ENCODE measurements at places on chromosomes 11 and 22.

- DNase-seq, result no peak
Measured at GRCh38 chr22:44107340-44107739, 73.4 kb upstream of the PARVG start.

- no peak for DNase-seq
Measured at GRCh38 chr22:29328055-29328454, 12.6 kb upstream of the RASL10A start.

DNA sequence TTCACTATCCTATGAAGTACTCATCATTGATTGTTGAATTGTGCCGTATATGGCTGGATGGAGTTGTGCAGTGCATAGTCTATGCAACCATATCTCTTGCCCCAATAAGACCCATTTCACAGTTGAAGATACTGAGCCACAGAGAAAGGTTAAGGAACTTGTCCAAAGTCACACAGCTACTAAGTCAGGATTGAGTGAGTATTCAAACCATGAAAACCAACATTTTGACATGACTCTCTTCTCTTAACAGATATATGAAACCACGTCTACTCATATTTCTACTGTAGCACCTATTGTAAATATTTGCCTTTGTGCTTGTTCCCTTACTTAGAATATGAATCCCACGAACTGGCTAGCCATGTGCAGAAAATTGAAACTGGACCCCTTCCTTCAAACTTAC, 58.1 kb downstream of the MAML2 start:
- no peak for DNase-seq

- DNase-seq, result peak; percentile 46
Measured at GRCh38 chr11:2269601-2270321, 627 bp downstream of the ASCL2 start.

- DNase-seq, result no peak
Measured at GRCh38 chr11:117159892-117160291, 15.8 kb downstream of the PAFAH1B2 start.

DNA sequence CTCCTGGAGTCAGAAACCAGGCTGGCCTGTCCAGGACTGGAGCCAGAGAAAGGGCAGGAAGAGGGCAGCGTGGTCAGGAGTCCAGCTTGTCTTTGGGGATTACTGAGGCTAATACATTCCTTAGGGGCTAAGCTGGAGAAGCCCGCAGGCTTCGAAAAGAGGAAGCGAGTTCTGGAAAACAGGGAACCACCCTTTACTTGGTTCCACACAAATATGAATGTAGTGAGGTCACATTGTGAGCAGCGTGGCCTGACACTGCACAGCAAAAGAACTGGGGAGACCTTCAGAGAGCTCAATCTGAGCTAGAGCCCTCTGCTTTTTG, 132.3 kb downstream of the CEP164 start:
- DNase-seq, result no peak

GRCh38 chr11:64772303-64773018, 5.9 kb downstream of the SF1 start:
- DNase-seq, result no peak

- no peak for DNase-seq
Measured at GRCh38 chr22:25656724-25657123, 85.3 kb upstream of the MYO18B start.

- no peak for DNase-seq
Measured at GRCh38 chr11:17633279-17633986, 85.9 kb upstream of the MYOD1 start.

DNA sequence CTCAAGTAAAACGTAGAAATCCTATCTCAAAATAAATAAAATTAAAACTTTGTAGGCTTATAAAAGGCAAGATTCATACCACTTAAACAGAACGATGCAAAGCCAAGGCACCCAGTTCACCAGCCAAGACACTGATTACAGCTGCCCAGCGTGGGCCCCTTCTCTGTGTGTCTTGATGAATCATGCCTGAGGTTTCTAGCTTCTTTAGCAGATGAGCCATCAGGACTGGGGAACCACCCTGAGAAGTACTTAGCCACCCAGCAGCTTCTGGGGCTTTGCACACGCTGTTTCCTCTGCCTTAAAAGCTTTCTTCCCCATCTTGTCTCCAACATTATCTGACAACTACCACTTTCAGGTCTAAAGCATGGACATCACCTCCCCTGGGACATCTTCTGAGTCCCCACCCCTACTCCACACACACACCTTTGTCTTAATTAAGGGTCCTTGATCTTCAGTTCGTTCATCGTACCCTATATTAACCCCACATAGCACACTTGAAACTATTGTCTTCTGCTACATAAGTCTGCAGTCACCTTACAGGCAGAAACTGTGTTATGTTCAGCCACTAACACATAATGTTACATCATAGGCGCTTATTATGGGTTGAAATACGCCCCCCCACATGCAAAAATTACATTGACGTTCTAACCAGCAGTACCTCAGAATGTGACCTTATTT, 8.7 kb upstream of the LAYN start:
- DNase-seq, result peak; percentile 90

DNA sequence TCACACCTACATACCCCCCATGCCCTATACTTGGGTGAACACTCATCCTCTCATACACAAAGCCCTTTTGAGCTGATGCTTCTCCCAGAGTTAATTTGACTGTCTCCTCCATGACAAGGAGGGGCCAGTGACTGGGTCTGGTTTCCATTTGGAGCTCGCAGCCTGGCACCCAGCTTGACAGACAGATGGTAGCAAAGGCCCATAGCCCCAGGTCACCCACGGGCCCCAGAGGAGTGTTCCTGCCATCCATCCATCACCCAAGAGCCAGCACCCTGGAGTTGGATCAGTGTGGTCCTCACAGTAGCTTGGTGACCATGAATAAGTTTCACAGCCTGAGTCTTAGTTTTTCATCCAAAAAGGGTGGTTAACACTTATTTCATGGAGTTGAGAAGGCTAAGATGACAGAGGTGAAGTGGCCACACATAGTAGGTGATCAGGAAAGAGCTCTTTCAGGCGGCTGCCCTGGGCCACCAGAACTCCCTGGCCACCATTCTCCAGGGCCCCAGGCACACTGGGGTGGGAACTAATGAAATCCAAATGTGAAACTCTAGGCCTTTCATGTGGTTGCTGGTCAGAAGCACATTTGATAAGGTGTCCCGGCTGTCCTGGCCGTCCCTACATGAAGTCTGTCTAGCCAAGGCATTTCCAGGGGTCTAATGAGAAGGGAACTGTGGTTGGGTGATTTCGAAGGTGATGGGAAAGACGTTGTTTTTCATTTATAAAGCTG, 42.4 kb downstream of the LIF start:
- no peak for DNase-seq

- no peak for DNase-seq
Measured at GRCh38 chr11:64134963-64135362, 30.9 kb downstream of the MACROD1 start.

- no peak for DNase-seq
Measured at GRCh38 chr22:42301077-42301741, 30.8 kb upstream of the TCF20 start.

- DNase-seq, result no peak
Measured at GRCh38 chr11:77063861-77064260, 2.9 kb upstream of the CAPN5 start.

GRCh38 chr22:37508431-37508992, 10.7 kb downstream of the CARD10 start:
- DNase-seq, result no peak

DNA sequence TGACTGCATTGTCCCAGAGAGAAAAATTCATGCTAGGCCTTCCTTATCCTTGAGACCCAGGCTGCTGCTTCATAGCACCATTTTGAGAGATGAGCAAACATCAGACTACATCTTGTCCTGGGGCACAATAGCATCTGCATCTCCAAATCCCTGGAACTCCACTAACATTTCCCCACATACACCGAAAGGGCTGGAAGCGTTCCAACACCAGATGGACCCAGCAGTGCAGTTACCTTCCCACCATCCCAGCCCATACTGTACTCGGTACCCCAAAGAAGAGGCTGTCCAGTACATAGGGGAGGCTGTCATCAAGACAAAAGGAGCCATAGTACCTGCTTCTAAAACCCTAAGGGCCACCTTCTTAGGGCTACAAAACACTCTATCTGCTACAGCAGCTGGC, 547.2 kb upstream of the CHORDC1 start:
- DNase-seq, result no peak

GRCh38 chr11:93468290-93468689, 74.9 kb downstream of the SMCO4 start:
- DNase-seq, result no peak
